ENCODE measurements at places on chromosomes 5 and 9. TPM values are rescaled to one million over a fixed set of nuclear protein-coding genes. Genes with fewer than 3 reads are reported as not detected.

Gene NUTM2F
- total RNA-seq = not detected

Gene ARHGEF28
- total RNA-seq = 51.8 TPM

Gene TRPM3
- 26.1 TPM for total RNA-seq

Gene CDH6
- 24.5 TPM for total RNA-seq

Gene JAKMIP2
- total RNA-seq = 14.6 TPM

Gene FAM153A
- total RNA-seq = 3.0 TPM

Gene PRRX2
- total RNA-seq = 13.2 TPM

Gene SIT1
- total RNA-seq = 0.67 TPM

Gene DPM2
- 24.6 TPM for total RNA-seq

Gene DMRTA1
- total RNA-seq = 0.53 TPM

Gene FCHO2
- 50.7 TPM for total RNA-seq

Gene WNT8A
- not detected for total RNA-seq

Gene ADRA1B
- 1.6 TPM for total RNA-seq

DNA sequence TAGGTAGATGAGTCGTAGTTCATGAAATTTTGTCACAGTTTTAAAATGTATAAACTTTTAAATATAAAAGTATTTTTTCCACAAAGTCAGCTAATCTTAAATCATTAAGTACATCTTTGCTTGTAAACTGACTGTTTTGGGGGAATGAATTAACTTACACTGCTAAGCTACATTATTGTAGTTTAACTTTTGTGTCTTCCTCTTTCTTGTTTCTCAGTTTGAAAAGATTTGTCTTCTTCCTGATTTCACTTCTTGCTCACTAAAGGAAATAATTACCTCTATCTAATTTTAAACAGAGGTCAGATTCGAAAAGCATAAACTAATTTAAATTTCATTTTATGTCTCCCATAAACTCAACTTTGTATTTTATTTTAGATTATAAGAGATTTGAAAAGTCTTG lies 5.7 kb downstream of the NIPSNAP3B start:
- no peak for DNase-seq

- DNase-seq = no peak
These were observed 49.2 kb downstream of the TIMD4 start for GRCh38 chr5:156913719-156914370.

GRCh38 chr9:90967145-90967538 lies 165.5 kb downstream of the SYK start:
- no peak for DNase-seq

- no peak for DNase-seq
These were observed 123.2 kb downstream of the TLE1 start for GRCh38 chr9:81566074-81566698.

DNA sequence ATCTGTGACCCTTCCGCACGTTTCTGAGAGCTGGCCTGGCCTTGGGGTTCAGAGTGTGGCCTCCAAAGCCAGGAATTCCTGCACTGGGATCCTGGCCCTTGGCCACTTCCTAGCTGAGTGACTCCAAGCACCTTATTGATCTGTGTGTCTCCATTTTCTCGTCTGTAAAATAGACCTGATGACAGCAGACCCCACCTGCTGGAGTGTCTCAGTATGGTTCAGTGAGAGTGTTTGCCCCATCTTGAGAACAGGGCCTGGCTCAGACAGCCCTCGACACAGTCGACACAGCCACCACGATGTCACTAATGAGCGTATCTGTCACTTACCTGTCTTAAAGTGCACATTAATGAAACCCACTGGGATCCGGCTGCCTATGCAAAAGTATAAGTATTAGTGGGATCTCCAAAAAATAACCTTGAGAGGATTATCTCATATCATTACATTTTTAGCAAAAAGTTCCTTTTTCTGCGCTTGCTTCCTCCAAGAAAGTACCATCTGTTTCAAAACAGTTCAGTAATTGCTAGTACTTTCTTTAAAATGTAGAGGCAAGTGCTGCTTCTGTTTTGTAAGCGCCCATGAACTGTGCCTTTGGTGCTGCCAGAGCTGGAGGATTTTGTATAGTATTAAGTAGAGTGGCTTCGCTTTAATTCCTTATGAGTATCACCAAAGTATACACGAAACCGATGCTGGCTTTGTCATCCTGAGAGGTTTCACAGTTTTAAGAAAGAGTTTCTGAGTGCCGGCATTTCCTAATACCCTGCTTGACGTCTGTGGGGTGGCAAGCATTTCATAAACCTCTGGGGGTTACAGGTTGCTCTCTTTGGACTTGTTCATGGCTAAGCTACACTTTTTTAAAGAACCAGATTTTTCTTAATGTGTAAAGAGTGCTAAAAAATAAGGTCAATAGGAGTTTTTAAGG lies 31.7 kb downstream of the UBE2QL1 start:
- DNase-seq = no peak

DNA sequence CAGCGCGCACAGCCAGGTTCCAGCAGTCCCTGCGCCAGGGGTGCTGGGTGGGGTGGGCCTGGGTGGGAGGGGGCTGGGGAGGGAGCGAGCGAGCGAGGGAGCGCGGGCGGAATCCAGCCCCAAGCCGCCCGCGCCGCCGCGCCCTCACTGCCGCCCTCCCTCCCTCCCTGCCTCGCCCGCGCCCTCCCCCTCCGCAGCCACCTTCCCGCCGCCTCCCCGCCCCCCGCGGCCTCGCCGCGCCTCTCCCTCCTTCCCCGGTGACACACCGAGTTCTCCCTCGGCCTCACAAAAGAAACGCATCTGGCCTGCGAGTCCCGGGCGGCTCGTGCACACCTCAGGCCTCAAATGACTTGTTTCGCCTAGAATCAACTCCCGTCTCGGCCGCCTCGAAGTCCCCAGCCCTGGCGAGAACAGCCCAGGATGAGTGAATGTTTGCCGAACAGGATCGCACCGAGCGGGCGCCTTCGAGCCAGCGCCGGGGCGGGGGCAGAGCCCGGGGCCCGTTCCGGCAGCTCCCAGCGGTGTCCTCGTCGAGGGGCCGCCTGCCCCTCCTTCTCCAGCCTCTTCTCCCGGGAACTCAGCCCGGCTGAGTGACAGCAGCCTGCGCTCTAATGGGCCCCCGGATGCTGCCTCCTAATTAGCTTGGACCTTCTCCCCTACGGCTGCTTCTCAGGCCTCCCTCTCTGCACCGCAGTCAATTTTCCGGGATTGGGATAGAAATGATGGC lies 371 bp upstream of the PITX1 start:
- no peak for DNase-seq

DNA sequence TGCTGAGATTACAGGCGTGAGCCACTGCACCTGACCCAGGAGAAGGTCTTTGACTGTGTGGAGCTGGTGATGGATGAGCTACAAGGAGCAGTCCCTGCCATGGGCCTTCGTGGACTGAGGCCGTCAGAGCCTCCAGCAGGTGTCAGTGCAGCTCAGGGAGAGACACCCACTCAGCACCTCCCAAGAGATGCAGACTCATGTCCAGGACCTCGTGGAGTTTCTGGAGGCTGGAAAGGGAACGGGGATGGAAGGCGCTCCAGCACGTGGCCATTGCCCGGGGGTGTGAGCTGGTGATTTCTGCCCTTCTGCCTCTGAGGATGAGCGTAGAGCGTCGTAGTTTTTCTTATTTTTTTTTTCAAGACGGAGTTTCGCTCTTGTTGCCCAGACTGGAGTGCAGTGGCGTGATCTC lies 9.5 kb downstream of the TOR4A start:
- no peak for DNase-seq

DNA sequence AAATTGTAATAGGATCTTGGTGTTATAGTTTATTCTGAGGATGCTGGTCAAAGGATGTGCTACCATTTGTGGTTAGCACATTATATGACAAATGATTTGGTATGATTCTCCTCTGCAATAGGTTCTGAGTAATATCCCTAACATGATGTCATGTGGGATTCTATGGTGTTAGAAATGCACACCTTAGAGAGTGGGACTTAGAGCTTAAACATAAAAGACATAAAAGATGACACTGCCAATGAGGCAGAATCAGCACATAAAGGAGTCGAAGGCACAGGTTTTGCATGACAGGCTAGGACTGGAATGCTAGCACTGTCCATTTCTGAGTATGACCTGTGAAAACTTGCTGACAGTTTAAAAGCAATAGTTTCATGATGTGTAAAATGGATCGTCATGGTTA lies 100.4 kb downstream of the OSTF1 start:
- no peak for DNase-seq

DNA sequence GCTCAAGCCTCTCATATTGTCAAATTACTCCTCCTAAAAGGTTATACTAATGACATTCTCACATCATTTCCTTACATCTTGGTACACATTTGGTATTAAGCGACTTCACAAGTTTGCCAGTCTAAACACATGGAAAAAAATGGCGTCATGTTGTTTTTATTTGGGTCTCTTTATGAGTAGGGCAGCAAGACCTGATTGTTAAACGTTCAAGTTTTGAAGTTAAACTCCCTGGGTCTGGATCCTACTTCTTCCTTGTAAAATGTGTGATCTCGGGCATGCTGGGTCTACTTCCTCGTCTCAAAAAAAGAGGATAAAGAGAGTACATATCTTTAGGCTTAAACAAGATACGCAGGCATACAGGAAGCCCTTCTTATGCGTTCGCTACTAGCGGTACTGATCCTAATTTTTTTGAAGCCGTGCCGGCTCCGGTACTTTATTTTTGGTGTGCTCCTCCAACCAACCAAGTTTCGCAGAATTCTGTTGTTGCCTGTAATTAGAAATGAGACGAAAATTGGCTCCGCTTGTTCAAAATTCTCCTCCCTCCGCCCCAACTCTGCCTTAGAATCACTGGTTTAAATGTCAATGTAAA lies 596 bp upstream of the CDC37L1 start:
- no peak for DNase-seq

DNA sequence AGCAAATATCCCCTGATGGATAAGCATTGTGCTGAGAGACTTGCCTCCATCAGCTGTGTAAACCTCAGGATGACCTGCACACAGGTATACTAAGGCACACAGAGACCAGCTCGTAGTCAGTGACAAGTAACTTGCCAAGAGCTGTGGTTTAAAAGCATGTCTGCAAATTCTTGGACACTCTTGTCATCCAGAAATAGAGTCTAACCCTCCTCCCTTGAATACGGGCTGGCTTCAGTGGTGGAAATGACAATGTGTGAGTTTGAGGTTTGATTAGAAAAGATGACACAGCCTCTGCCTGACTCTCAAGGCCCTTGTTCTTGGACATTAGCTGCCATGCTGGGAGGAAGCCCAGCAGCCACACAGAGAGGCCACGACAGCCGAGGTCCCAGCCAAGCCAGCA lies 114.4 kb downstream of the GADD45G start:
- DNase-seq = no peak

DNA sequence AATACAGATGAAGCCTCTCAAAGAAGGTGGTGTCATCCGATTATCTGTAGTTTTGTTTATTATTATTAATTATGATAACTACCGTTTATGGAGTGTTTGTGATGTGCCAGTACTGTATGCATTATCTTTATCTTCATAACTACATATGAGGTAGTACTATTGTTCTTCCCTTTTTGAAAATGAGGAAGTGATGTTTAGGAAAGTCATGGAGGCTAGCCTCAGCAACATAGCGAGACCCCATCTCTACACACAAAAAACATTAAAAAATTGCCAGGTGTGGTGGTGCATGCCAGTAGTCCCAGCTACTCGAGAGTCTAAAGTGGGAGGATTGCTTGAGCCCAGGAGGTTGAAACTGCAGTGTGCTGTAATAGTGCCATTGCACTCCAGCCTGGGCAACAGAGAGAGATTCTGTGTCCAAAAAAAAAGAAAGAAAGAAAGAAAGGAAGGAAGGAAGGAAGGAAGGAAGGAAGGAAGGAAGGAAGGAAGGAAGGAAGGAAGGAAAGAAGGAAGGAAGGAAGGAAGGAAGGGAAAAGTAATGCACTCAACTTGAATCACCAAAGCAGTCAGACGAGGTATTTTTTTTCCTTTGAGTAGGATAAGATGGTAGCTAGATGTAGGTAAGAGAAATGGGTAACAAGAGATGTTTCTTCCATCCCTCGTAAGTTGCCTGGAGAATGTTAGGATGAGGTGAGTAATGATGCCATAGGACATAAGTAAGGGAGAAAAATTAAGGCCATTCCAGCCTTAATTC lies 47.8 kb downstream of the PAM start:
- no peak for DNase-seq

DNA sequence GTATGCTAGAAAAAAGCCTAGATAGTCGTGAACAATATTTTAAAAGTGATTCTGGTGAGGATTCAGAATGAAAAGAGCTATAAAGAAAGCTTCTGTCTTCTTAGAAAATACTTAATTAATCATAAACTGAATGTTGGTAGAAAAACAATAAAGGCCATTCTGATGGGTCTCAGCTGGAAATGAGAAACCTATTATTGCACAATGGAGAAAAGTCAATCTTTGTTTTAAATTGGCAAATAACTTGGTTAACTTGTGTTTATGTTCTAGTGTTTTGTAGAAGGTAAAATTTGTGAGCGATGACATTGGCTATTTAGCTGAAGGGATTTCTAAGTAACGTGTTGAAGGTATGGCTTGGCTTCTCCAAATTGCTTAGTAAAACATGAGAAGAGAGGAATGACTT lies 74.1 kb upstream of the TMED7 start:
- DNase-seq = no peak

GRCh38 chr5:126741361-126741760 lies 35.6 kb upstream of the LMNB1 start:
- DNase-seq = no peak

- no peak for DNase-seq
These were observed 374.4 kb upstream of the SGCD start for GRCh38 chr5:155952486-155953089.

DNA sequence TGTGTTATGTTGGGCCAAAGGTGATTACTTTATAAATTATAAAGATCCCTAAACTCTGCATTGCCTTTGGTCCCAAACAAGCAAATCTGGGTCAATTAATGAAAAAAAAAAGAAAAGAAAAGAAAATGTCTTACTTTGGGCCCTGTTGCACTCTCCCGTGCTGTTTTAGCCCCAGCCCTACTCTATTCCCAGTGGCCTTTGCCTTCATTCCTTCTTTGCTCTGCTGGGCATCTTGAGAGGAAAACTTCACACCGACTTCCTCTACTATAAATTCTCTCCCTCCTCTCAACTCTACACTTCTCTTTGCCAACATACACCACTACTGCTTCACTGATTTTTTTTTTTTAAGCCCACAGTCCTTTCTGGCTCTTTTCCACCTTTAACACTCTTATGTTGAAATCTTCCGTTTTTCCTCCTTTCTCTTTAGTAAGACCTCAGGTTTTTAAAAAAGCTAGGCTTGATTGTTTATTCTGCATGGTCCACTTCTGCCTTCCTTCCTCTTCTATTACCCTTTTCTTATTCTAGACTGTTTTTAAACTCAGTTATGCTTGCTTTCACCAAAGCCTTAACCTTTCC lies 4.5 kb upstream of the MSMP start:
- no peak for DNase-seq

- no peak for DNase-seq
These were observed 181.3 kb upstream of the DMRT1 start for GRCh38 chr9:660227-660626.

All from sciatic nerve (tissue), 2 donors.